SW480 (cell line): ENCODE measurements at places on chromosomes 6 and 20.

DNA sequence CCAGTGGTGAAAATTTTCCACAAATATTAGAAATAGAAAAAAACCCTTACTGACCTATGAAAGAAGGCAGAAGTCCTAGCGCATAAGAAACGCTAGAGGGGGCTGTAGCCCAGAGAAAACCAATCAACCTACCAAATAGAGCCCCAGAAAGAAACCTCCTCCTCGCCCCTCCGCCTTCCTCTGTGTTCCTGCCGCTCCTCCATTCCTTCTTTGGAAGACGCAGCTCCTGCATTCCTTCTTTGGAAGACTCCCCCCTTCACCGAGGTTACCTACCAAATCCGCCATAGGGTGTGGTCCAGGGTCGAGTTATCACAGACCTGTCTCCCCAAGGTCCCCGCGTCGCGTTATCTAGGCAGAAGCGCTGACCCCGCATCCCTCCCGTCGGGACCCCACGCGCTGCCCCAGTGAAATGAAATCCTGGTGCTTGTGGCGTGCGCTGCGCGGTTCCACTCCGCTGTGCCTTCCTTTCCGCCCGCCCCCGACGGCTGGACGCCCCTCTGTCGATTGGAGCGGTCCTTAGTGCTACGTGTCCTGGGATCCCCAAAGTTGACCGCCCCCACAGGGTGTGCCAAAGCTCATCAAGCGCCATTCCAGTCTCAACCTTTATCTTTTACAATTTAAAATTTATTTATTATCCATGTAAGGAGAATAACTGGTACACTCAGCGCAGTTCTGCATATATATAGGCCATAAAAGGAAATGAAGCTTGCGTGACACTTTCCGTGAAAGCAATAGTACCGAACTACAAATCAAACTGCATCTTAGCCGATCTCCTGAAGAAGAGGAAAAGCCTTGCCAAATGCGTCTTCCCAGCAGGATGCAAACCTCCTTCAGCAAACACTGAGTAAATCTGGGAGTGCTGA is 13.0 kb downstream of the RPP21 start:
- peak; percentile 33 for DNase-seq

GRCh38 chr20:18012901-18013300 is 44.1 kb downstream of the MGME1 start:
- no peak for DNase-seq

DNA sequence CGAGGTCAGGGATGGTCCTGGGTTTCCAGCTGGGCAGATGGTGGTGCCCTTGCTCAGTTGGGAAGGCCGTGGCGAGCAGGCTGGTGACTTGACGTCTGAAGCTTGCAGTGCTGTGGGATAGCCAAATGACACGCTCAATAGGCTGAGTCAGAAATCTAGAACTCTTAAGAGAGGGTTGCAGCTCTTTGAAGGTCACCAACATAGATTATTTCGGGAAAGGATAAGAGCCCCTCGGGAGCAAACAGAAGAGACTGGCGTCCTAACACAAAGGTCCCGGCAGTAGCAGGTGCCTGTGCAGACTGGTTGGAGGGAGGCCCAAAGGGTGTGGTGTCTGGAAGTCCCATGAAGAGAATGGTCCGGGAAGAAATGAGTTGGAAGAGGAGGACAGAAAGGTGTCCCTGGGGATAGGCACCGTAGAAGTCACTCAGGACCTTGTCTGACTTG is 18.4 kb downstream of the PKIG start:
- no peak for DNase-seq

DNA sequence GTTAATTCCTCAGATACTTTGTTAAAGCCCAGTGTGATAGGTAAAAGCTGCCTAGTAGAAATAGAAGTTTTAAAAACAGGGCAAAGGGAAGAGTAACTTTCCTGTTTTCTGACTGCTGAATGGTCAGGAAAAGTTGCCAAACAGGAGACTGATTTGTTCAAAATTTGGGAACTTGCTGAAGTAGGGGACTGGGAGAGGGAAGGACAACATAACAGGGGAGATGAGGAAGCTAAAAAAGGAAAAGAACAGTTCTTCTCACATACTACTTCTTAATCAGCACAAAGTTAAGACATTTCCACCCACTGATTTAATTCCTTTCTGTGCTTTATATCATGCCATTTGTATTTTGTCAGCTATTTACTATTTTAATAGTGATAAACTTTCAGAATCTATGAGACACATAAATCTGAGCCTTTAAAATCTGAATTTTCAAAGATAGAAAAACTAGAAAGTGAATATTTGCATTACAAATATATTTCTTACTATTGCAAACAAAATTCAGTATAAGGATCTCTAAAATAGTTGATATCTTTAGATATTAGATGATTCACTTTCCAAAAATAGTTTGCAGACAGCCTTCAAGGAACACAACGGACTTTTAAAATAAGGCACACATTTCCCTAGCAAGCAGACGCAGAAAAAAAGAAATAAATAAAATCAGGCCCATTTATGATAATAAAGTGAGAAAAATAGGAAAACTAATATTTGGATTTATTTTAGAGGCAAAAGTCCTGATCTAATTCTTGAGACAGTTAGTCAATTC is 36.9 kb upstream of the SLC16A10 start:
- no peak for DNase-seq

DNA sequence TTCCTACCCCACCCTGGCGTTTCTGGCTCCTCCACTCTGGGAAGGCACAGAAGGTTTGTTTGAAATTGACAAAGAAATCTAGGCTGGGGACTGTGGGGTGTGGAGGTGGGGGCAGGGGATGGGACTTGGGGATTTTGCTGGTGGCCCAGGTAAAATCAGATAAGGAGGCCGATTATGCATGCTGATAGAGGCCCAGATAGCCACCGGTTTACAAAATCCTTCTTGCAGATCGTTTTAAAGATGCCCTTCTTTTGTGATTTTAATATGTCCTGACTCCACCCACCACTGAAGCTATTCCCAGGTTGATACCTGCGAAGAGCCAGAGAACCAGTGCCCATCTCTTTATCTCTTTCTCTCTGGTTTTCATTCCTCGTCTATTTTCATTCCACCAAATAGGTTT is 104.9 kb downstream of the TFAP2C start:
- no peak for DNase-seq

GRCh38 chr20:32018269-32019155 is 8.3 kb downstream of the CCM2L start:
- DNase-seq: peak; percentile 98

- DNase-seq: no peak
These were observed 27.0 kb downstream of the HECA start for GRCh38 chr6:139161817-139162284.

DNA sequence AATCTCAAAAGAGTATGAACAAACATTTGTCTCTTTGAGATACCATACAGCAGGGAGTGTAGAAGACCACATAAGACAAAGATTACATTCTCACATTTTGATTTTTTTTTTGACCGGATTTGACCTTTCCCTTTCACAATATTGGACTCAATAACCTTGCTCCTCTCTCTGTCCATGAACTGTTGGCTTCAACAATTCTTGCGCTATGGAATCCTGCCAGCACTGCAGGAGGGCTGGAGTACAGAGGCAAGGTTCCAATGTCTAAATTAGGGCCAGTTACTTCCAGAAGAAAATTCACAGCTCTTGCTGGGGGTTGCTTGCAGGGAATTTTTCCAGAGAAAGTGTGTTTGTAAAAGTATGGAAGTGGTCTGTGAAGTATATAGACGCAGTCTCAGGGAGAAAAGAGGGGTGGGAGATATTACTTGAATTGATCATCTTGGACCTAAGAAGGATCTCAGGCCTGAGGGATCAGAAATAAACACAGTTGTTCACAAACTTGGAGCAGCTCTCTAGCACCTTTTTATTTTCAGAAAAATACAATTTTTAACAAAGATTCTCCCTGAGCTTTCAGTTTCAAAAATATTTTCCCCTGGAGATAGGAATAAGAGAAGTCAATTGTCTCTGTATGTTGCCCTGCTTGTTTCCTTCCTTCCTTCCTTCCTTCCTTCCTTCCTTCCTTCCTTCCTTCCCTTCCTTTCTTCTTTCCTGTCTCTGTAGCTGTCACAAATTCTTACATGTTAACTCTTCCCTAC is 765.9 kb downstream of the BCKDHB start:
- no peak for DNase-seq

GRCh38 chr6:106059331-106059730 is 26.8 kb upstream of the PRDM1 start:
- no peak for DNase-seq

DNA sequence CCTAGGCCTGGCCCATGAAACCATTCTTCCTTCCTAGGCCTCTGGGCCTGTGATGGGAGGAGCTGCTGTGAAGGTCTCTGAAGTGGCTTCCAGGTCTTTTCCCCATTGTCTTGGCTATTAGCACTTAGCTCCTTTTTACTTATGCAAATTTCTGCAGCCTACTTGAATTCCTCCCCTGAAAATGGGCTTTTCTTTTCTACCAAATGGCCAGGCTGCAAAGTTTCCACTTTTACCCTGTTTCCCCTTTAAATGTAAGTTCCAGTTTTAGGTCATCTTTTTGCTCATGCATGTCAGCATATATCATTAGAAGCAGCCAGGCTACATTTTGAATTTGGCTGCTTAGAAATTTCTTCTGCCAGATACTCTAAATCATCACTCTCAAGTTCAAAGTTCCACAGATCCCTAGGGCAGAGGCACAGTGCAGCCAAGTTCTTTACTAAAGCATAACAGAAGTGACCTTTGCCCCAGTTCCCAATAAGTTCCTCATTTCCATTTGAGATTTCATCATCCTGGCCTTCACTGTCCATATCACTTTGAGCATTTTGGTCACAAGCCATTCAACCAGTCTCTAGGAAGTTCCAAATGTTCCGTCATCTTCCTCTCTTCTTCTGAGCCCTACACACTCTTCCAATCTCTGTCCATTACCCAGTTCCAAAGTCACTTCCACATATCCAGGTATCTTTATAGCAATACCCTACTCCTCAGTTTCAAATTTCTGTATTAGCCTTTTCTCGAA is 71.9 kb downstream of the TBC1D7 start:
- no peak for DNase-seq

- no peak for DNase-seq
These were observed 52.1 kb downstream of the FOXO3 start for GRCh38 chr6:108612852-108613251.

GRCh38 chr6:144718431-144718830 is 433.3 kb downstream of the UTRN start:
- no peak for DNase-seq

DNA sequence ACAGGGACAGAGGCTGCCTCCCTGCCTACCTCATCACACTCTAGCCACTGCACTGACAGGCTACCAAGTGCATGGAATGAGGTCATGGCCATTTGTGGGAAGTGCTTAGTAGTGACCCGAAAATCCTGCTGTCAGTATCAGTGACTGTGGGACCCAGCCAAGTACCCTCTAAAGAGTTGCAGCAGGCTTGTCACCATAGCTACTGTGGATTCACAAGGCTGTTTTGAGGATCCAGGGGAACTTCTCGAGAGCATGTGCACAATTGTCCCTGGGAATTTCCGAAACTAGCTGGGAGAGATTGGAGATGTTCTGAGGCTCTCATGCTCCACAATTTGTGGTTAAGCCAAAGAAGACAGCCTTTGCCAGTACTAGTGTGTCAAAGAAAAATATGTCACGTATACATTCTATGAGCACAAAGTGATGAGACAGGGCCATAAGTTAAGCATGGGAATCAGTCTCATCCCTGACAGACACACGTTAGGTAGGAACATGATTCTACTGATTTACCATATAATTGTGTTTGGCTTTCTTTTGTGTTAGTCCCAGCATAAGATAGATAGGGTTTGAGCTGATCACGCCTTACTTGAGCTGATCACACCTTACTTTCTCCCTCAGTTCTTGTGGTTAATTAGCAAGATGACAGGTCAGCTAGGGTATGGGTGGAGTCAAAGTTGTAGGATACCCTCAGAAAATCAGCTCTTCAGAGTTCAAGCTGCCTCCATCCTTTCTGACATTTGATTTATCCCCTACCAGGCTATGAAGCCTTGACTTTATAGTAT is 42.6 kb upstream of the TMEM170B start:
- DNase-seq: no peak

DNA sequence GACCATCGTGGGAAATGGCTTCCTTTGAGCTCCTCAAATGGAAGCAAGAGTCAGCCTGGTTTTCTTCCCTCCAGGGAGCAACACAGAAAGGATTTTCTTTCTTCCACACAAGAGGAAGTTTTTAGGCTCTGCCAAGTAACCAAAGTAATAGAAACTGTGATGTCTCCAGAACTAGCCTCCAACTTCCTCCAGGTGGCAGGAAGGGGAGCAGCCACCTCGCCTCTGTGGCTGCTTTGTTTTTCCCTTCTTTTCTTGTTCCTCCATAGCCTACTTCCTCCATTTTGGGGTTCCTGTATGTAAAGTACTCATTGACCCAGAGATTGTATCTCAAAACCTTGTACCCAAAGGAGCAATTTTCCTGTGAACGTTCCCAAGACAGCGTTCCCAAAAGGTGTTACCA is 32.7 kb upstream of the CCR6 start:
- no peak for DNase-seq

- no peak for DNase-seq
These were observed 34.9 kb upstream of the SNX9 start for GRCh38 chr6:157788180-157788579.

GRCh38 chr6:41298785-41299502 is 12.5 kb upstream of the TREM1 start:
- no peak for DNase-seq

DNA sequence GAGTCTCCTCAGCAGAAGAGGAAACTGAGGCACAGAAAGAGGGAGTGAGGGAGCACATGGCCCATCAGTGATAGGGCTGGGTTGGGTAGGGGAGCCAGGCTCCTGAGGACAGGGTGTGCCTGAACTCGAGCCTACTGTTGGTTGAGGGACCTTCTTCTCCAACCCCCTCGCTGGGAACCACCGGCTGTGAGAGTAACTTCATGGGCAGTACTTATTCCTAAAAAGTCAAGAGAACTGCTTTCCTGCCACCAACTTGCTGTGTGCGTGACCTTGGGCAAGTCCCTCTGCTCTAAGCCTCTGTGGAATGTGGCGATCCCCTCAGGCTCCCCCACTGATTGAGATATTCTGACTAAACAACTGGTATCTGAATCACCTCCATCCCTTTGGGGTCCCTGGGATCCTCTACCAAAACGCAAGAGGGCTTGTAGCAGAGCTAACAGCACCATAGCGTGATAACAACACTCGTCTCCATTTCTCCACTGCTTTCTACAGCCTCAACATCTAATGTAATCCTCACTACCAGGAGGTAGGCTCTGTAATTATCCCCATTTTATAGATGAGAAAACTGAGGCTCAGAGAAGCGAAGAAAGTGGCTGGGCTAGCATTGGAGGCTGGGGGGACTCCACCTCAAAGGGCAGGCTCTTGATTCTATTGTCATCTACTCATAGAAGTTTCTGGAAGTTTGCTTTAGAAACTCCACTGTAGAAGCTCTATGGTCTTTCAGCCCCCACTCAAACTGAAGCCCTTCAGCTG is 76.0 kb downstream of the JPH2 start:
- DNase-seq: no peak

DNA sequence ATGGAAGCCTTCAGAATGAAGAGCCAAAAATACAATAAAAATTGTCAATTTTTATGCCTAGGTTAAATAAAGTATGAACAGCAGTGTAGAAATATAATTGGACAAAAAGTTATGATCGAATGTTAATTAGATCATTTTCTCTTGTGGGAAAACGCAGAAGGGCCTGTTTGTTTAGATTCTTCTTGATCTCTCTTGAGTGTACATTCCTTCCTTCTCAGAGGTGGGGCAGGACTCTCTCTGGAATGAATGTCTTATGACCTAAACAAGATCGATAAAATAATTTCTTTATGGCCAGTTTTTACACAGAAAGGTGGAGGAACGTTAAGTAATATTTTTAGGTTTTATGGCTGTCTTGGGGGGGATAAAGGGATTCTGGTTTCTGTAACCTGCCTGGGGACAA is 500.1 kb upstream of the MARCKS start:
- no peak for DNase-seq
